H1 (cell line): ENCODE measurements at places on chromosomes 4 and X. TPM values are rescaled to one million over a fixed set of nuclear protein-coding genes. Genes with fewer than 3 reads are reported as not detected.

PNMA6F gene
- total RNA-seq, result 0.15 and 0.22 TPM in 2 replicates

DNA sequence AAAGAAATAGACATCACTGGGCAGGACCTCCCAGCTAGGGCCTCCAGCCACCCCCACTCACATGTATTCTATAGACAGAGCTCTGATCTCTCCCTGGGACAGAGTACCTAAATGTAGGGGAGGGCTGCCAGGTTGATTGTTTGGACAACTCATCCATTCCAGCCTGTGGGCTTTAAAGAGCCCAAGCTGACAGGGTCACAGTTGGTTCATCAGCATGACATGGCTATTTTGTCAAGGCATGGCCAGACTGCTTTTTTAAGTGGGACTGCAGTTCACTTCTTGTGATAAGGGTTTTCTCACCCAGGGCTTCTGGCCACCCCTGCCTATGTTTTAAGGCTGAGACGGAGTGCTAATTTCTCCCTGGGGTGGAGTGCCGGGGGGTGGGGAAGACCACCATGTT is 63.3 kb downstream of the KLHL4 start:
- no peak for DNase-seq

DNA sequence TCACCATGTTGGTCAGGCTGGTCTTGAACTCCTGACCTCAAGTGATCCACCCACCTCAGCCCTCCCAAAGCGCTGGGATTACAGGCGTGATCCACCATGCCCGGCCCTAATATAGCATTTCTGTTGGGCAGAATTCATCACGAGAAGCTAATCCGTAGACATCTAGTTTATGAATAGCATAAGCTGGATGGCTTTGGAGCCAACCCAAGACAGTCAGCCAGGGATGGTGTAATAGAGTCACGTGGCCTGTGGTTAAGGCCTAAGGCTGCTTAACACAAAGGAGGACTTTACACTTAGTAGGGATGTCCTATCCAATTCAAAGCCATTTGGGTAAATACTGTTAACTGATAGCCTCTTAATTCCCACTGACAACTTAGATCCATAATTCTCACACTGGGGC is 173.6 kb downstream of the RAP1GDS1 start:
- no peak for DNase-seq

- DNase-seq, result no peak
Measured at GRCh38 chr4:36006226-36006625, 238.1 kb downstream of the ARAP2 start.

GRCh38 chrX:131366407-131366806 is 77.3 kb upstream of the IGSF1 start:
- DNase-seq, result no peak
